ENCODE measurements at places on chromosomes 5 and 9.

DNA sequence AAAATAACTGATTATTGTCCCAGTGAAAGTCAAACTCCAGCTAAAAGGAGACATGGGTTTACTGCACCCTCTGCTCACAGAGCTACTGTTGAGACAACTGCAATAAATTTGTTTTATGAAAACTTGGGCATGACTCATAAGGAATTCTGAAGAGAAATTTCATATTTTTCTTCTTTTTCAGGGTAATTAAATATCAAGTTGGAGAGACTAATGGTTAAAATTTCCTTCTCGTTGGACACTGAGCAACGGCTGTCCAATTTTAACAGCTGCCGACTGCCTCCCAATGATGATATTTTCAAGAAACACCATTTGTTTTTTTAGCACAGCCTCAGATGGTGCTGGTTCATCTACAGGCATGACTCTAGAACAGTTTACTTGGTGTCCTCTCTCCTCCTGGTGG, 259.2 kb upstream of the RGMB start:
- no peak for DNase-seq

GRCh38 chr5:126849101-126849678, 72.3 kb downstream of the LMNB1 start:
- DNase-seq: peak; percentile 13

- no peak for DNase-seq
Observed at GRCh38 chr9:119588874-119589744, 219.9 kb upstream of the BRINP1 start.

DNA sequence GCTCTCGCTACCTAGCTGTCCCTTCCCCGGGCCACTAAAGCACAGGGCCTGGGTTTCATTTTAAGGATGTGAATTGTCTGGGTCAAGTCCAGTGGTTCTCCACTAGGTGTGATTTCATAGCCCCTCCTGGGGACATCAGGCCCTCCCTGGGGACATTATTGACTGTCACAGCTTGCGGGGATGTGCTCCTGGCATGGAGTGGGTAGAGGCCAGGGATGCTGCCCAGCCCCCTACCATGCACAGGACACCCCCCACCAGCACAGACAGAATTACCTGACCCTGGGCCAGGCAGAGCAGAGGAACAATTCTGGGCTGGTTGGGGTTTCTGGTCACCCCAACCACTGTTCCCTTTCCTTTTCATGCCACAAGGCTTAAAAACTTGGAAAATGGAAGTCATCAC, 4.1 kb downstream of the FAM78A start:
- DNase-seq: no peak

- DNase-seq: no peak
Observed at GRCh38 chr5:97601651-97602050, 418.6 kb upstream of the RIOK2 start.

DNA sequence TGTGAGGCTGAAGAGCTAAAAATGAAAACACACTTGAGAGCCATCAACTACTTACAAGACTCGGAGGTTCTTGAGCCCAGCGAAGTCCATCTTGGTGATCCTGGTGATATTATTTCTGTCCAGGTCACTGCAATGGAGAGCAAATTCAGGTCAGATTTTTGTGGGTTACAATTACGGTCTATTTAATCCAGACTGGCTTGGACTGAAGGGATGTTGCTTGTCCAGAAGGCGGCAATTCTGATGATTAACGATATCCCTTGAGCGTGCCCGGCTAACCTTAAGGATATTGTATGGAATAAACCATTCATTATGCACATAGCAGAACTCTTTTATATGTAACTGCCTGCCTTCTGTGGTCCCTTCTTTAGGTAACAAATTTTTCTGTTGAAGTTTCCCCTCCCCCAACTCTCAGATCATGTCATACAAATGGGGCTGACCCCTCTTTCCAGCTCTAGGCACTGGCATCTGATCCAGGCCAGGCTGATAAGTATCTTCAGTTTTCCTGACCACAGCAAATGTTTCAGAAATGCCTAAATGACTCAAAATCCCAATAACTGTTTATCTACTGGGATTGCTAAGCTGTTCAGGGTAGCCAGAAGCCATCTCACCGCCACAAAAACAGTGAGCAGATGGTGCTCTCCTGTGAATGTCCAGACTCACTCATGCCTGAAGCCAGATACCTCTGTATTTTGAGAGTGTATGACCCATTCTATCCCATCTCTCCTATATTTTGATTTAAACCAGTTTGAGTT, 49.4 kb downstream of the SLIT3 start:
- no peak for DNase-seq

DNA sequence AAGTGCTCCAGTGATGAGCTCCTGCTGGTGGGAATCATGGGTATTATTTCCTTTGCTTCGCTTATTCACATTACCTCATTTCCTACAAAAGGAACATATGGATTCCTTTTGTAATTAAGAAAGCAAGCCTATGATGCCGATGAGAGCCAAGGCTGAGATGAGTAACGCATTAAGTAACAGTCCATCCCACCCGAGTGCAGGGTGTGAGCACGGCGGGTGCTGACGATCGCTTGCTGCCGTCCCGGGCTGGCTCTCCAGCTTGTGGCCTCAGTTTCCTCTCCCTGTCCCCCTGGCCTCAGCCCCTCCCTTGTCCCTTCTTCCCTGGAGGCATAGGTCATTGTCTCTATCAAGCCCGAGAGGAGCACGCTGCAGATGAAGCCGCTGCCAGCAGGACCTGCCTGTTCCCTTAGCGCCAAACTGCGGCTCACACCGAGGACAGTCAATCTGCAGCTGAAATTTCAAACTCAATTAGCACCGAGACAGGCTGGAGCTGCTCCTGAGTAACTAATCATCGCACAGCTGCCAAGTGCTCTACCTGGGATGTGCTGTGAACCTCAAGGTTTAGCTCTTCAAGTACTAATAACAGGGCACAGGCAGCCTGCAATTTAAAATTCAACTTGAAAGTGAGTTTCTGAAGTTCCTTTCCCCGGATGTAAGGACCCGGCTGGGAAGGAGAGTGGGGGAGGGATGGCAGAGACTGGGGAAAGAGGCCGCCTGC, 115.2 kb upstream of the RAPGEF1 start:
- no peak for DNase-seq

- DNase-seq: no peak
Observed at GRCh38 chr5:90830058-90830457, 271.5 kb downstream of the ADGRV1 start.

DNA sequence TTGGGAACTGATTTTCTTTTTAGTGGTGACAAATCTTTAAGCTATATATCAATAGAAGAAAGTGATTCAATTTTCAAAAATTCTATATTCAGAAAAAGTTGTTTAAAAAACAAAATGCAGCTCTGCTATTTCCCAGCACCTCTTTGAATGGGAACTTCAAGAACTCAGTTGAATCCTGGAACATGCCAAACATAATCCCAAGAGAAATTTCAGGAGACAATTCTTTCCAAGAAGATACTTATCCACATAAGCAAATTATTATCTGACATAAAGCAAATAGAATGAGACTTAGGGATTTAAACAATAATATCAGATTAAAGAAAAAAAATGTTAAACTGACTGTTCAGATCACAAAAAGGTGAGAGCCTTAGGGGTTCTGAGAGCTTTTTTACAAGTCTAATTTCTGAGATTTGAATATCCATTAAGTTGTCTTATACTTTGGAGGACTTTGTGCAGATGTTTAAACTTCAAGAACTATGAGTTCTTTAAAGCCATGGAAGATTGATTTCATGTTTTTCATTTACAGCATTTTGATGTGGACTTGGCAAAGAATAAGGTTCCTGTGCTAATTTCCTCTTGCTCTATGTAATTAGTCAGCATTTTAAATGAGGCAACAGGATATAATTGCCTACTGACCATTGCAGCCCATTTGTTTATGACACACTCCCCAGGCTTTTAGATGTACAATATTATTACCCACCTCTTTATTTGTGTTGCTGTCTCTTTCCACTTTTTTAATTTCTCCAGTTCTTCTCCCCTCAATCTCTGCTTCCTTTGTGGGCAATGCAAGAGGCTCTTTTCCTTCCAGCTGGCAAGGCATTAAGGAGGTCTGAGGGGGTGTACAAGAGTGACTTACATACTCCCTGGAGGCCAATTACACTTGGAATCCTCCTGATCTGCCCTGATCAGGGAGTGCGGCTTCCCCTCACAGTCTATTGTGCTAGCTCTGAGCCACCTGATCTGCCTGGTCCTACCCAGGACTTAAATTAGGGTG, 419.1 kb downstream of the NR2F1-AS1 start:
- DNase-seq: no peak

GRCh38 chr9:84597131-84597530, 72.4 kb upstream of the NTRK2 start:
- DNase-seq: peak; percentile 3

DNA sequence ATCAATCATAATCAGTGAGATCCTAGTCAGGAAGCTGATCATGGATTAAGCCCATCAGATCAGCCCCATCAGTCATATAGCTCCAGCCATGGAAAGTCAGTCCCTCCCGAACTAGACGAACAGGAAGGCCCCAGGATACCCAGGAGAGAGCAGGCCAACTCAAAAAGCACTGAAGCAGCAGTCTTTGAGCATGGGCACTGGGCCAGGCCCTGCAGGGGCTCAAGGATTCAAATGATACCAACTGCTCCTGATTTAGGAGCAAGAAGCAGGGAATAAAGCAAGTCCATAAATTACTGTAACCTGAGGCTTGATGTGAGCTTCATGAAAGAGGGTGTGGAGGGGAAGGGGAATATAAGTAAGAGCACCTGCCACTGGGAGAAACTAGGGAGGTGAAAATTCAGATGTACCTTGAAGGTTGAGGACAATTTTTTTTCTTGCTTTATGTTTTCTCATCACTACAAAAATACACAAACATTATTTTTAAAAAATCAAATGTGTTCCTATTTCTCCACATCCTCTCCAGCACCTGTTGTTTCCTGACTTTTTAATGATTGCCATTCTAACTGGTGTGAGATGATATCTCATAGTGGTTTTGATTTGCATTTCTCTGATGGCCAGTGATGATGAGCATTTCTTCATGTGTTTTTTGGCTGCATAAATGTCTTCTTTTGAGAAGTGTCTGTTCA, 115.2 kb downstream of the SIL1 start:
- no peak for DNase-seq

DNA sequence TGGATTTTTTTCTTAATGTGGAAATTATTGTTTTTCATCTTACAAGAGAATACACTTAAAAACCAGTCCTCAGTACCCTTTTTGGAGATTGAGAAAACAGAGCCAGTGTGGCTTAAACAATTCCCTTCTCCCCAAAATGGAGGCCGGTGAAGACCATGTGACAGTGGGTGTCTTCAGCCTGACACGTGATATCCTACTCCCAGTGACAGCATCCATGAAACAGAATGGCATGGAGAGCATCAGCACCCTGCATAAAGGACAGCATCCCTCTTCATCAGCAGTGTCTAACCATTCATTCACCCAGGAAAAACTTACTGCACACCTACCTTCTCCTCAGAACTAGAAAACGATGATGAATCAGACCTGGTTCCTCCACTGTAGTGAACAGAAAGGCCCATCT, 103.4 kb upstream of the RAI14 start:
- no peak for DNase-seq

DNA sequence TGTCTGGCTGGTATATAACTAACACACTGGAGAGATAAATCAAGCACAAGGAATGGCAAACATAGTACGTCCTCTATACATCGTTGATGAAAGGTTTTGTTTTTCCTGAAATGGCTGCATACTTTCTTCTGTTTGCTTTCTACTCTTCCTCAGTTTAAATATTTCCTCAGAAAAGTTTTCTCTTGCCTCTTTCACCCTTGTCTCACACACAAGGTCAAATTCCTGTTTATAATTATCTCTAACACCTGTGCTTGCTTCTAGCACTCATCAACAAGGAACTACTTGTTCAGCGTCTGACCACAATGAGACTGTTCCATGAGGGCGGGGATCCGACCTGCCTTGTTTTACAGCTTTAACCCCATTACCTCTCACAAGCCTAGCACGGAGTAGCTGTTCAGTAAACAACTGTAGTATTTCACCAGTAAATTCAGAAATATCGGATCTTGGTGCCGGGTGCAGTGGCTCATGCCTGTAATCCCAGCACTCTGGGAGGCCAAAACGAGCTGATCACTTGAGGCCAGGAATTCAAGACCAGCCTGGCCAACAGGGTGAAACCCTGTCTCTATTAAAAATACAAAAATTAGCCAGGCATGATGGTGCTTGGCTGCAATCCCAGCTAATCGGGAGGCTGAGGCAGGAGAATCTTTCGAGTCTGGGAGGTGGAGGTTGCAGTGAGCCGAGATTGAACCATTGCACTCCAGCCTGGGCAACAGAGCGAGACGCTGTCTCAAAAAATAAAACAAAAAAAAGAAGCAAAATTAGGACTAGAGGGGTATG, 37.0 kb downstream of the NR6A1 start:
- no peak for DNase-seq

DNA sequence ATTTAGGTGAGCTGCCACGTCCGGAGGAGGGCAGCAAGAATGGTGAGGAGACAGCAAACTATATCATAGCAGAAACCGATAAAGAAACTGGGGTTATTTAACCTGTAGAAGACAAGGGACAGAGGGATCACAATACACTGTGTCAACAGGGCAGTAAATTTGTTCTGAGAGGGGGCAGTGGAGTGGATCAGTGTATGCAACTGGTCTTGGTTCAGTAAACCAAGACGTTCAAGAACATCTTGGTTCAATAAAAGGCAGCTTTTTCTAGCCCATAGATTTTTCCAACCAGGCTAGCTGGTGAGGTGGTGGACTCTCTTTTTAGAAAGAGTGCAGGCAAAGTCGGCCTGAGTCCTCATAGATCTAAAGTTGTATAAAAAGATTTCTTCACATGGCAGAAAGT, 55.3 kb downstream of the PLAC8L1 start:
- no peak for DNase-seq
